Neural crest cell (in vitro differentiated cells): ENCODE measurements at places on chromosomes 7 and 10. TPM values are rescaled to one million over a fixed set of nuclear protein-coding genes. Genes with fewer than 3 reads are reported as not detected.

HMX3 gene
- not detected in 2 replicates for total RNA-seq

LIPJ gene
- total RNA-seq, result not detected in 2 replicates

DNA sequence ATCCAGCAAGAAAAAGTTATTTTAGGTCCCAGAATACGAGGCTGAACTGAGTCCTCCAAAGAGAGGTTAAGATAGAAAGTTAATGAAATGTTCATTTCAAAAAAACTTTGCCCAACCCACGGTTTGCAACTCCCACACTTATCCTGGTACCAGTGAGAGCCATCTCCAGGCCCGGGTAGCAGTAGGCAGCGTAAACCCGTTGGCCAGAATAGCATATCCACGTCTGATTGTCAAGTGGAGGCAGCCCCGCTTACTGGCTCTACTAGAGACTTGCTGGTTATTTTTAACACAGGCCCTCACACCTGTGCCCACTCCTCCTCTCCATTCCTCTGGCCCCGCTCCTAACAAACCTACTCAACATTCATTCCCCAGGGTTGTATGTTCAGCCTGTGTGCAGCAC lies 109.7 kb downstream of the HIP1 start:
- DNase-seq, result no peak

DNA sequence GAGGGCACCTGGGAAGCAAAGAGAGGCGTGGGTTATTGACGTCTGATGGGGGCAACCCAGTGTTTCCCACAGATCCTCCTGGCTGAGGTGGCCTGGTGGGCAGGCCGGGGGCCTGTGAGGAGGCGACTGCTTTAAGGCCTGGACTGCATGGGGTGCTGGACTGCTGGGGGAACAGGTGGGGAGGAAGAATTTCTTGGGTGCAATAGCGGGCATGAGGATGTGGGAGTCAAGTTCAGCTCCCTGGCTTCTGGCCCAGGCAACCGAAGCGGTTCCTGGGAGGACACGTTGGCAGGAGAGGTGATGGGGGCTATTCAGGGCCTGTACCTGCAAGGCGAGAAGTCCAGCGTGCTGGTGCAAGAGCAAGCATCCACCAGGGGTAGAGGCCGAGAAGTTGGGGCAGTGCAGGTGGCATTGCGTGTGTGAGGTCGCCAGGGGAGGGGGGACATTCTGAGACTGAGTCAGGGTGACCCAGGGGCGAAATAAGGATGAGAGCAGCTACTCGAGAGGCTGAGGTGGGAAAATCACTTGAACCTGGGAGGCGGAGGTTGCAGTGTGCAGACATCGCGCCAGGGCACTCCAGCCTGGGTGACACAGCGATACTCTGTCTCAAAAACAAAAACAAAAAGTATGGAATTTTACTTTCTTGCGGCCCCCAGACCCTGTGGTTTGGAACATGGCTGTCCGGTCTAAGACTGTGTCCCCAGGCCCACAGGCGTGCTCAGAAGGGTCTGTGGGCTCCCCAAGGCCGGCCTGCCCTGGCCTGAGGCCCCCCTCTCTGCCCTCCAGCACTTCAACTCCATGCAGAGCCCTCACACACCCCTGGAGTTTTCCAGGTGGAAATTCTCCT lies 53.6 kb upstream of the ELN start:
- no peak for DNase-seq

- no peak for DNase-seq
Measured at GRCh38 chr10:86782701-86783418, 26.4 kb downstream of the BMPR1A start.

GRCh38 chr10:118253397-118253796 lies 88.7 kb downstream of the FAM204A start:
- DNase-seq, result no peak

DNA sequence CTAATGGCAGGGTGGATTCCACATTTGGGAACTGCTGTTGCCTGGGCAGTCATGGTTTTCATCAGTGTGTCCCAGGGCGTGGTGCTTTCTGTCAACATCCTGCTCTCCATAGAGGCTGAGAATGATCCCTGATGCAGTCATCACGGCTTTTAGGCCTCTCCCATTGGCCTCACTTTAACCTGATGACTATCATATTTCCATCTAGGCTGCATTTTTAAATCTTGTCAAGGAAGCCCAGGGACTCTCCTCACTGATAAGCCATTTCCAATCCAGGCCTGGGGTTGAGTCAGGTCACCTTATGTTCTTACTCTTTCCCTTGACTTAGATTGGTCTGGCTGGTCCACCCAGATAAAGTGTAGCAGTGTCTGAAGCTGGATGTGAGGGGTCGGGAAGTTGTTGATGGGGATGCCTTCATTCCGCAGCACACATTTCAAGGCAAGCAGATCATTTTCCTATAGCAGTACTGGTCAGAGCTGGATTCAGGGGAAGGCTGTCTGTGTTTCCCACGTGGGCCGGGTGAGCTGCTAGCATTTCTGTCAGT lies 177.0 kb downstream of the AUTS2 start:
- DNase-seq, result no peak

DNA sequence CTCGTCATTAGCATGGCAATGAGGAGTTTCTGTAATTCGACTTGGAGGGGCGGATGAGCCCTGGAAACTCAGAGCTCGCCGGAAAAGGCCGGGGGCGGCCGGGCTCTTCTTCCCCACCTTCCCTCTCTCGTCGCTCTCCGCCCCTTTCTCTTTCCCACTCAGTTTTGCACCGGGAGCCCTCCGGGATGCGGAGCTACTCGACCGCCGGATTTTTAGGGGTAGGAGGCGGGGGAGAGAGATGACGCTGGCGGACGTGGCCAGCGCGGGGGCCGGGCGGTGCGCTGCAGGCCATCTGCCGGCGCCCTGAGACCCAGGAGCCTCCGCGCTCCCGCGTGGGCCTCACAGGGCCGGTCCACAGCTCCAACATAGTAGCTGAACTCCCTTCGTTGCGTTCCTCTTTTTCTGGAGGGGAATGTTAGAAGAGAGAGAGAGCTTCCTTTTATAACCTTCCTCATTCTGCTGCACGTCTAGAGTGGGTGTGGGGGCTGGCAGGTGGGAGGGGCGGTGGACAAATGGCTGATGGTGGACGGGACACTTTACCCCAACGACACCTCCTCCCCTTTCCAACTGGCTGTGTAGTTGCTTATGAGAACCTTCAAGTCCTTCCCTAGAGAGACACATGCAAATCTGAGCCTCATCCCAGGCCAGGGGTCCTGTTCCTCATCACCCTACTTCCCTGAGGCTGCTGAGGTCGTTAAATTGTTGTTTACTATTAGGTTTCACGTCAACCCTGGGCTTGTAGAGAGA lies 1.1 kb upstream of the HOXA1 start:
- no peak for DNase-seq

NKX1-2 gene
- not detected in 2 replicates for total RNA-seq

- no peak for DNase-seq
Measured at GRCh38 chr7:82674268-82674667, 230.7 kb upstream of the CACNA2D1 start.

DNA sequence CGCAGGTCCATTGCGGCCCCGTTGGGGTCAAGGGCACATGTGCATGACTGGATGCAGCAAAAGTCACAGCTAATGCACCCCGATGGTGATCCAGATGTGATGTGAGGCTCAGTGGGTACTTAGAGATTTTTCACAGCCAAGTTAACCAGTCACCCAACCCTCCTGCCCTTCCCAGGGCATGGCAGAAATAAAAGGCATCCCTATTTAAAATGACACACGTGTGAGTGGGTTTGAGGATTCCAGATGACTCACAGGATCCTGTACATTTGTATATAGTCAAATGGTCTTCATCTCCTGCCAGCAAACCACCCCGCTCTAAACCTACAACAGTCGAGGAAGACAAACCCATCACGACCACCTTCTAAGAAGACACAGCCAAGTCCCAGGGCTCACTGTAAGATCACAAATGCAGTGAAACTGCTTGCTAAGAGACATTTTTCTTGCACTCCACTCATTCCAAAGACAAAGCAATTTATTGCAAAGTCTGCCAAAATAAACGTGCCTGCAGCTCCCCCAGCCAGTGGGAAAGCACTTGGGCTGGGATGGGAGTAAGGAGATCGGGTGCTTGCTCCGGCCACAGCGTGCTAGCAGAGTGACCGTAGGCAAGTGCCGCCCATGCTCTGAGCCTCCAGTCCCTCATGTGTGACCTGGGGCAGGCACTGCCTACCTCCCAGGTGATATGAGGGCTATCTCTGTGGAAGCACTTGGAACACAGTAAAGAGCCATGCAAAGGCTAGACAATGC lies 86.6 kb upstream of the MACROH2A2 start:
- DNase-seq, result no peak

DNA sequence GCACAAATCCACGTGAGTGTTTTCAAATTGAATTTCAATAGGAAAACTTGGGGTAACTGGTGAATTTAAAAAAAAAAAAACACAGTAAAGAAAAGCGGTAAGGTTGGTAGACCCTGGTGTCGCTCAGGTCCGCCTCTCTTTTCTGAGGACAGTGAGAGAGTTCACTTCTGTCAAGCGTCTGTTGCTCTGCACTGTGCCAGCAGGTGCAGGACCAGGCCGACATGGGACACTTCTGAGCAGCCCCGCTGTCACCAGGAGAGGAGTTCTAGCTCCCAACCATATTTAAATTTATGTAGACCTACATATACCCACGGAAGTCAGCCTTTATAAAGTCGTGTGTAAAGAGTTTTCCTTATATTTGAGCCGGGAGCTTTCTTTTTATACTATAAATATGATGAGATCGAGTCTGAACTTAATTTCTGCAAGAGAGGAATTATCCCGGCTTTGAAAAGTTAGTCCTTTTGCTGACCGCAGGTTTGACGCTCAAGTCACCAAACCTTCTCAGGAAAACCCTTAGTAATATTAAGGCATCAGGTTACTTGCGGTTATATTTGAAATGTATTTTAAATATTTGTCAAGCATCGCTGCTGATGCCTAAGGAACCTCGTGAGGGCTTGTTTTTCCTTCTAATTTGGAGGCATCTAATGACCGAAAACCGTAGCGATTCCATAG lies 531 bp downstream of the IKZF1 start:
- no peak for DNase-seq

C10orf62 gene
- total RNA-seq, result not detected in 2 replicates

- DNase-seq, result no peak
Measured at GRCh38 chr7:5678295-5679047, 103.0 kb downstream of the RNF216 start.

OR2A1 gene
- total RNA-seq, result 0.19 TPM in 1 of 2 replicates, not detected in the other

DNA sequence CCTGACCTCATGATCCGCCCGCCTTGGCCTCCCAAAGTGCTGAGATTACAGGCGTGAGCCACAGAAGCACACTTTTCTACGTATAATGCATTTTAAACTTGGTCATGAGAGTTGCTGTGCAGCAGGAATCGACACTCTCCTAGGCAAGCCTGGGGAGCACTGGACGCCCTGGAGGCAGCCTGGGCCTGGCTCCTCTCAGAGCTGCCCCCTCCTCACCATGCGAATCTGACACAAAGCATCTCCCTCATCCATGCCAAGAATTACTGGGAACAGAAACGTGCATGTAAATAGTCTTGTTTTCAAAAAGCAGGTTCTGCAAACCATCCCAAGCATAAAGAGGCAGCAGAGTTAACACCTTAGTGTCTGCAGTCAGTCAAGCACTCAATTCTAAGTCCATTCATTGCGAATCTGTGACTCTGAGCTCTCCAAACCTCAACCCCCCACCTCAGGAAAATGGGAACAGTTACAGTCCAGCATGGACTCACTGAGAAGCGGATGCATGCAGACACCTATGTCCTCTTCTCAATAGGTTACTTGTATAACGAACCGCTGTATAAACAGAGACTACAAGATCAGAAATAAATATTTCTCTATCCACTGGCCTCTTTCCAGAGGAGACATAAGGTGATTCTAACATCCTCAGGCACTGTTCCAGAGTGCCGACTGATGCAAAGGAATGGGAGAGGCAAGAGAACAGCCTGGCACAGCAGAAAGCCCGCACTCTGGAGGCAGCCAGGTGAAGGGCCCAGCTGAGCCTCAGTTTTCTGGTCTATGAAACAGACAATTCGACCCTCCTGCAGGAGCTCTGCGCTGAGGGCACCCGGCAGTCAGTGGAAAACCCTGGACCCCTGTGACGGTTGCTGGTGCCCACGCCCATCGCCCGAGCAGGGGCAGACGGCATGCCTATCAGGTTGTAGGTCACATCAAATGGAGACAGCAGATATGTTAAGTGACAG lies 68.9 kb downstream of the MAD1L1 start:
- no peak for DNase-seq

DPYSL4 gene
- 145 and 155 TPM in 2 replicates for total RNA-seq

ASB10 gene
- not detected in 2 replicates for total RNA-seq

GRCh38 chr10:97919012-97919411 lies 69.4 kb downstream of the GOLGA7B start:
- DNase-seq, result no peak

GRCh38 chr10:14382022-14382421 lies 51.3 kb upstream of the FRMD4A start:
- DNase-seq, result no peak

DNA sequence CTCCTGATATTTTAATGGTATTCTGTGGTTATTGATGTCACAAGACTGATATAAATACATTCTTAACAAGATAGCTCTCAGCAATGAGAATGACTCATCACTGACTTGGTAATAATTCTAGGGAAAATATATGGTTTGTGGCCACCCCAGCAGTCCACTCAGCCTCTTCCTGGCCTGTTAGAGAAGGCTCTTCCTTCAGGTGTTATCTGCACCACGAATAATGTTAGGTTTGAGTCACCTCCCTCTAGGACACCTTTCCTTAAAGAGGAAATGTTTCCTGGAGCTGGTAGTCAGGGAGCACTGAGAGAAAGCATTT lies 163.3 kb downstream of the SVIL start:
- DNase-seq, result no peak

MRC1 gene
- total RNA-seq, result not detected in 2 replicates

SPOCK2 gene
- 1.4 and 1.5 TPM in 2 replicates for total RNA-seq
